ENCODE measurements at places on chromosomes 11 and 22.

DNA sequence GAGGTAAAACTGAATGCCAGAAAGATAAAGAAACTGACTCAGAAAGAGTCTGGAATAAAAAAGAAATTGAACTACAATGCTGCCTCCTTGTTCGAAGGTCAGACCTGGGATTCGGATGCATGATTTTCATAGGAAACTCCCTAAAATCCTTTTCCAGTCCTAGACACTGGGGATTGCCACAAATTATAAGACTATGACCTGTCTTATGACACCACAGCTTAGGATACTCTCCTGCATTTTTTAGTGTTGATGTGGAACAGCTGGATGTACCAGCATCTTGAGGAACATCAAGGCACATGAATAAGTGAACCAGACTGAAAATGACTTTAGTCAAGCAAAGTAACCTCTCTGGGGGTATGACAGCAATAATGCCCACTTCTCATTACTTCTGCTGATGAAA lies 9.0 kb downstream of the KIRREL3 start:
- DNase-seq, result peak; percentile 90

- no peak for DNase-seq
Observed at GRCh38 chr11:26144291-26144690, 187.6 kb upstream of the ANO3 start.

GRCh38 chr11:71391352-71391751 lies 56.8 kb downstream of the DHCR7 start:
- DNase-seq, result no peak

- no peak for DNase-seq
Observed at GRCh38 chr11:126405374-126405773, 49.9 kb downstream of the ST3GAL4 start.

GRCh38 chr11:126313826-126314225 lies 10.0 kb downstream of the DCPS start:
- no peak for DNase-seq

- DNase-seq, result no peak
Observed at GRCh38 chr11:23202611-23203010, 342.3 kb upstream of the CCDC179 start.

- DNase-seq, result no peak
Observed at GRCh38 chr11:17768547-17768946, 34.0 kb downstream of the KCNC1 start.

- DNase-seq, result no peak
Observed at GRCh38 chr11:70569618-70569890, 171.2 kb downstream of the CTTN start.

- DNase-seq, result peak; percentile 97
Observed at GRCh38 chr11:123083623-123084029, 21.7 kb upstream of the HSPA8 start.

DNA sequence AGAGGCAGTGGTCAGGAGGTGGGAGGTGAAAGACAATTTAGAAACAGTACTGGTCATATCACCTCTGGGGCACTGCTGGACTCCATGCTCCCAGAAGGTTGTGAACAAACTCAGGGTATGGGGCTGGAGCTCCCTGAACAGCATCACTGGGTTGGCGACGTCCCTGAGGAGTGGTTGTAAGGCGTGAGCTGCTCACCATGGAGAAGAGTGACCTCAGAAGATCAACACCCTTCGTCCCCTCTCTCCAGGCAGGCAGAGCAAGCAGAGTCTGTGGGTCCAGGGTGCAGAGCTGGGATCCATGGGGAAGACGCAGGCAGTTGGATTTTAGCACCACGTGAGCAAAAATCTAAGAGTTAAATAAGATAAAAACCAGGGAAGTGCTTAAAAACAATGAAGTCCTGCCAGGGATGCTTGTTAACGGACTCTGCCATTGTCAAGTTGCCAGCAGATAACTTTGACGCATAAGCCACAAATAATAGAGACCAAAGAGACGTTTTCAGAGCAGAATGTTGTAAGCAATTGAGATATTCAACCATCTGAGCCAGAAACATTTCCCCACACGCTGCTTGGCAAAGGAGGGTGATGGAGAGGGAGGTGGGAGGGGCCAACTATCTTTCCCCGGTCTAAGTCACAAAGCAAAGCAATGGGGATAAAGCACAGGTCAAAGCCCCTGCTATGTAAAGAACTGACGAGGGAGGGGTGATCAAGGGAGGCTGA lies 13.6 kb downstream of the PNPLA5 start:
- no peak for DNase-seq

DNA sequence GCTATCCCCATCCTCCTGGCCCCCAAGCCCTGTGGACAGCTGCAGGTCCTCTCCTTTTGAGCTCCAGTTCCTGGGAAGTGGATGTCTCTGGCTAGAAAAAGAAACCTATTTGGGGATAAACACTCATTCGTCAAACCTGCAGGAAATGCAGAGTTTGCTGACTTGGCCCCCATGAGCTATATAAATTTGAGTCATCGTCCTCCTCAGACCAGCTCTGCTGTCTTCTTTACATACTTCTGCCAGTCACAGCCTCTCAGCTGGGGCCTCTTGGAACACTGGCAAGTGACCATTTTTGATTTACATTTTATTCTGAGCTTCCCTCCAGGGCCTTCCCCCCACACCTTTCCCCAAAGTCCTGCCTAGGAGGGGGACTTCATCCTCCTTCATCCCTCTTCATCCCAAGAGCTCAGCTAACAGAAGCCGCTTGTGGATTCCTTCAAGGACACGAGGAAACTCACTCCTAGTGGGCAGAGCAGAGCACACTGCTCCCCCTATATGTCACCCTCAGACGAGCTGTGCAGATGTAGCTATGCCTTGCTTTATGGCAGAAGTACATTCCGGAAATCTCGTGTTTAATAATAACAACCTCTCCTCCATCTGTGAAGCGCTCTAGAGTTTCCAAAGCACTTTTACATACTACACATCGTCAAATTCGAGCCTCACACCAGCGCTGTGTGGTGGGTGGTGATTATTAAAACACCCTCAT lies 131.8 kb downstream of the FEZ1 start:
- DNase-seq, result peak; percentile 72

DNA sequence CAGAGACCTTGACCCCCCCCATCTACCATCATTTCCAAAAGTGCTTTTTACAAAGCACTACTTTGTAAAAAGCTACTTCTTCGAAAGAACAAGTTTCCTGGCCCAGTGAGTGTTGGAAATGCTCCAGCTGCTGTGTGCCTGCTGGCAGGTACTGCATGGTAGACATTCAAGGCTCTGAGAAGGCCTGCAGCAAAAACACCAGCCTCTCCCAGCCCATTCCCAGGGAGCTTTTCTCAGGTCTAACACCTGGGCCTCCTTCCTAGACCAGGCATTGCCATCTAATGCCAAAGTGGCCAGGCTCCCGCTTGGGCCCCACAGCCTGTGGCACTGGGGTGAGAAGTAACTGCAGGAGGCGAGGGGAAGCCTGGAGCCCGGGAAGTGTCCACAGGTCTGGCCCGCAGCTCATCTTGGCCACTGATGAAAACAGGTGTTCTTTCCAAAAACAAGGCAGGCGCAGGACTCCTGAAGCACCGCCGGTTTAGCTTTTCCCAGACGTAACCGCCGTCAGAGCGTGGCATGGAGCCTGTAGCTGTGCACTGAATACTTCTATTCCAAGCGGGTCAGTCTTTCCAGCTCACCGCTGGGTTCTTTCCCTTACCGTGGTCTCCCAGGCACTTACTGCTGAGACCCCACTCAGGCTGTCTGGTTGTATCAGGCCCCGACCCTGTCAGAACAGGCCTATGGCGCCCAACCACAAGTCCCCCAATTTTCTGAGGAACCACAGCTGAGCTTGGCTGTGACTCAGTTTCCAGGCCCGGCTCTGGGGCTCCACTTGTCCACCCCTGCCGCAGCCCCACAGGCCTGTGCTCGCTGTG lies 1.2 kb upstream of the TCIRG1 start:
- DNase-seq, result no peak

- no peak for DNase-seq
Observed at GRCh38 chr22:49491221-49491635, 336.4 kb downstream of the BRD1 start.

GRCh38 chr22:36757668-36758211 lies 18.2 kb downstream of the IFT27 start:
- DNase-seq, result peak; percentile 75

- no peak for DNase-seq
Observed at GRCh38 chr11:79845002-79845709, 404.3 kb upstream of the TENM4 start.

- no peak for DNase-seq
Observed at GRCh38 chr22:43491177-43491576, 79.4 kb downstream of the MPPED1 start.

GRCh38 chr11:95284057-95285052 lies 53.4 kb upstream of the SESN3 start:
- peak; percentile 64 for DNase-seq

- DNase-seq, result peak; percentile 2
Observed at GRCh38 chr11:85114786-85115185, 512.4 kb downstream of the DLG2 start.

- DNase-seq, result no peak
Observed at GRCh38 chr11:7538466-7539454, 25.0 kb downstream of the PPFIBP2 start.

GRCh38 chr11:56910046-56910773 lies 78.5 kb upstream of the OR5AK2 start:
- DNase-seq, result no peak

- DNase-seq, result no peak
Observed at GRCh38 chr11:103544874-103545273, 435.6 kb downstream of the DYNC2H1 start.

- DNase-seq, result peak; percentile 73
Observed at GRCh38 chr11:46896719-46897406, 21.5 kb downstream of the LRP4 start.

GRCh38 chr22:29459773-29460172 lies 20.2 kb upstream of the NEFH start:
- DNase-seq, result no peak

DNA sequence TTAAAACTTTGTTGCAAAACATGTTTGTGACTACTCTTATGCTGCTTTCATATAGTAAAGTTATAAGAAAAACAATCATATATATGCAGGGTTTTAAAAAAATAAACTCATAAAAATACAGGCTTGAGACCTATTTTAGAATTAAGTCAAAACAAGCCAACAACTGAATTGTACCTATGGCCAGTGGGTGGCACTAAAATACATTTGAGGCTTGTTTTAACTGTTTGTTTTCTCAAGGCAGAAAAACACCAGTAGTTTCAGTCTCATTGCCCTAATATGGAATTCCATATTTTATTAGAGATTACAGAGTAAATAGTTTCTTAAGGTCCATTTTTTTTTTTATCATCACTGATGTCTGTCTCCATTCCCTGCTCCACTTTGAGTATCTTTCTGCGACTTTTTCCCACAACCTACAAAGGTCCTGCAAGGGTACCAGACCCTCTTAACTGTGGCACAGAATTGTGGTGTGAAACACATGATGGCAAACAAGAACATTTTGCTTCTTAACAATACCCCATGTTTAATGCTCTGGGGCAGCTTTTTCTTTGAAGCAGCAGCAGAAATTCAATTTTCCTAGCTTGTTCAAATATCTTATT lies 8.5 kb upstream of the CCDC89 start:
- peak; percentile 73 for DNase-seq

GRCh38 chr11:94871491-94872185 lies 101.7 kb downstream of the CWC15 start:
- DNase-seq, result no peak

GRCh38 chr11:5304046-5304445 lies 2.3 kb upstream of the OR51B4 start:
- DNase-seq, result peak; percentile 60

DNA sequence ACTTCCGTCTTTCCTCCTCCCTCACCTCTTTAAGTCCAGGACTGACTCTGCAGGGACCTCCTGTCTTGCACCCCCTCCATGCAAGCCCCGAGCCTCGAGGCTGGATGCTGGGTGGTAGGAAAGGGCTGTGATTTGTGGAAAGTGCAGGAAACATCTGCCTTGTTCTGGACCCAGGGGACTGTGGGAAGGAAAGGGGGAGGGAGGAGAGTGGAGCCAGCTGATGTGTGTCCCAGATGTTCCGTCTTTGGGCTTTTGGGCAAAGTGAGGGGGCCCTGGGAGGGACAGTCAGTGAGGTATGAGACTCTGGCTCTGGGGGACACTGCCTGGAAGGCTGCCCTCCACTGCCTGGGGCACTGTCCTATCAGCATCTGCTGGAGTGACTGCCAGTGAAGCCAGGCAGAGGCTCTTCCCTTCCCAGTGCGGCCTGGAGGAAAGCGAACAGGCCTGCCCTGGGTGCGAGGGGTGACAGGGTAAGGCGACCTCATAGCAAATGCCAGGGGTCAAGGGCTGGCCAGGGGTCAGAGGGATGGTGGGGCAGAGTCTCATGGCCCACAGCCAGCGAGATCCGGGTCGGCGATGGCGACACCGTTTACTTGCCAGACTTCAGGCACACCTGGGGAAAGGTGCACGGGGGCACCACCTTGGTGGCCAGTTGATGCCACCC lies 1.7 kb downstream of the MRGPRD start:
- no peak for DNase-seq

GRCh38 chr11:24297461-24297860 lies 199.4 kb upstream of the LUZP2 start:
- no peak for DNase-seq

DNA sequence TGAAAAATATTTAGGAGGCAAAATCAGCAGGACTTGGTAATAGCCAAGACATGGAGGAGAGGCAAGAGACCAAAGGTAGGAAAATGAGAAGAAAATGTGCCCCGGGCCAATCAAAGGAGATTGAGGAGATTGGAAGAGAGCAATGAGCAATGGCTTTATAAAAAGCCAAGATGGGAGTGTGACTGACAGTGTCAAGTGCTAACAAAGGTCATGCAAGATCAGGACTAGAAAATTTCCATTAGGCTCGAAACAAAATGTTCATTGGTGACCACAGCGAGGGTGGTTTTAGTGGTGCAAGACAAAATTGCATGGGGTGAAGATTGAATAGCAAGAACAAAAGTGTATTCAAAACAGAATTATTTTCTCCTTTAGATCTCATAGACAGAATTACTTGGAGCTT lies 45.2 kb upstream of the TBCEL start:
- no peak for DNase-seq

GRCh38 chr11:70176940-70177689 lies 26.0 kb upstream of the FADD start:
- peak; percentile 49 for DNase-seq

DNA sequence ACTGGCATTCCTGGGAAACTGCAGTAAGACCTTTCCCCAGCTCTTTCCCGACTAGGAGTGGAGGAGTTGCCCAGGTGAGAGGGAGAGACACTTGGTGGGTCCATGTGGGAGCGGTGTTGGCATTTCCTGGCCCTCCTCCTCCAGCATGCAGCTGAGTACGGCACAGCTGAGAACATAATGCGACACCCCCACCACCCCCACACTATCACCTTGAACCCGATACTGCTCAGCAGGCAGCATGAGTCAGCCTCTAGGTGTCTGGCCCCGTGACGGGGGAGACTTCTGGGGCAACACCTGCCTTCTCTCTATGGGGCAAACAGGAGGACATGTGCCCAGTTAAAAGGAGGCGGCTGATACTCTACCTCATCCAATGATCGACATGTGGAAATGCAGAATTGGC lies 64.4 kb downstream of the PKNOX2 start:
- no peak for DNase-seq

GRCh38 chr11:459511-460220 lies 9.6 kb downstream of the PTDSS2 start:
- DNase-seq, result no peak
